ENCODE measurements at places on chromosomes 6 and 20.
A peak's percentile ranks its signal among the peaks of the same experiment; 100 is the strongest.

DNA sequence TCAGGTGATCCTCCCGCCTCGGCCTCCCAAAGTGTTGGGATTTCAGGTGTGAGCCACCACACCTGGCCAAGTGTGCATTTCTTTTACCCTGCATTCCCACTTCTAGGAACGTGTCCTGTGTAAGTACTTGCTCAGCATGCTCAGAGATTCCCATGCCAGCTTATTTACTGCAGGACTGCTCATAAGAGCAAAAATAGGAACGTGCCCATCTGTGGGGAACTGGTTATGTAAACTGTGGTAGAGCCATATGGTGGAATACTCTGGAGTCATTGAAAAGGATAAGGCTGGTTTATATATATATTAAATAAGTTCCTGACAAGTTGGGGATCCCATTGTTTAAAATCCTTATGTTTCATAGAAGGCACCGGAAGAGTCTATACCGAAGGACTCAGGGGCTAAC lies 38.2 kb upstream of the FANCE start:
- DNase-seq: no peak

- DNase-seq: no peak
These were observed 129.2 kb downstream of the TBX18 start for GRCh38 chr6:84635081-84635761.

DNA sequence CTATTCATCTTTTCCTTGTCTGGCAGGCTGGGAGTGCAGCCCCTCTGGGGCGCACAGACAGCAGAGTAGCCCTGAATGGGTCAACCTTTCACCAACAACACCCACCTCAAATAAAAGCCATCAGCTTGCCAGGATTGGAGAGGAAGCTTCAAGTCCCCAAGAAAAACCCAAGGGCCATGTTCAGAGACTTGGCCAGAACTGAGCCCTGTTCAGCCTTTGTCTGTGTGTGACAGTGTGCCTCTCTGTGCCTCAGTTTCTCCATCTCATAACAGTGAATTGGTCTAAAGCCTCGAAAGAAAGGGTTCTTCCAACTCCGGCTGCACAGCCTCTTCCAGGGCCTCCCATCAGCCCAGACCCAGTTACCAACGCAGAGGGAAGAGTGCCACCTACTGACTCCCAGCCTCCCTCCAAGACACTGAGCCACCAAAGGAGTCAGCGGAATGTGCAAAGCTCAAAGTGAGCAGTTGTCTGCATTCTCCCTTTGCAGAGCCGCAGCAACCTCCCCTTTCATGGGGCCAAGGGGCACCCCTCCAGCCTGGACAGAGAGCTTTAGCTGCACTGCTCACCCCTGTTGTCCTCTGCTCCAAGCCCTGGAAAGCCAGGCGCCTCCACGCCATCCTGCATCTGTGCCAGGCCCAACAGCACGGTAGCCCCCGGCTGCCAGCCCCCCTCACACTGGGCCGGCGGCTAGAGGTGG lies 82.7 kb upstream of the TOP1 start:
- no peak for DNase-seq

GRCh38 chr20:45097485-45098102 lies 3.3 kb downstream of the KCNS1 start:
- DNase-seq: peak; percentile 70

DNA sequence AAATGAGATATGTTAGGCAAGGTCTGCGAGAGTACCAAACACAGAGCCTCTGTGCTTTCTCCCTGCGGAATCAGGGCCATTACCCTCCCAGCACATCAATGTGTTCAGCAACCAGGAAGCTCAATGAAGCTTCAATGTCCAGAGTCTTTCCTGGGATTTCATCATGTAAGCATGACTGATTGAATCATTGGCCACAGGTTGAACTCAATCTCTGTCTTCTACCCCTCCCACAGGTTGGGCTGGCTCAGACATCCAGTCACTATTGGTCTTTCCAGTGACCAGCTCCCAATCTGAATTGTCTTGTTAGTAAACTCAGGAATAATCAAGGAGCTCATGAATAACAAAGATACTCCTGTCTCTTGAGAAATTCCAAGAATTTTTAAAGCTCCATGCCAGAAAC lies 2.7 kb upstream of the DTD1 start:
- DNase-seq: no peak

DNA sequence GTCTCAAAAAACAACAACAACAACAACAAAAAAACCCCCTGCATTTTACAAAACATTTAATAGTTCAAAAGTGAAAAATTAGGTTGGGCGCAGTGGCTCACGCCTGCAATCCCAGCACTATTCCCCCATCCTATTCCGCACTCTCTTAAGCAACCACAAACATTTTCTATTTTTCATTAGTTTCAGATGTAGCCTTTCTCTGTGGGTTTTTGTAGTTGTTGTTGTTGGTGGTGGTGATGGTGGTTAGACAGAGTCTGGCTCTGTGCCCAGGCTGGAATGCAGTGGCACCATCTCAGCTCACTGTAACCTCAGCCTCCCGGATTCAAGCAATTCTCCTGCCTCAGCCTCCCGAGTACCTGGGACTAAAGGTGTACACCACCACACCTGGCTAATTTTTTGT lies 6.4 kb upstream of the GMNN start:
- no peak for DNase-seq

GRCh38 chr6:170152989-170153388 lies 137.9 kb downstream of the DLL1 start:
- no peak for DNase-seq

- no peak for DNase-seq
These were observed 72.1 kb downstream of the RSPO3 start for GRCh38 chr6:127190552-127190951.

DNA sequence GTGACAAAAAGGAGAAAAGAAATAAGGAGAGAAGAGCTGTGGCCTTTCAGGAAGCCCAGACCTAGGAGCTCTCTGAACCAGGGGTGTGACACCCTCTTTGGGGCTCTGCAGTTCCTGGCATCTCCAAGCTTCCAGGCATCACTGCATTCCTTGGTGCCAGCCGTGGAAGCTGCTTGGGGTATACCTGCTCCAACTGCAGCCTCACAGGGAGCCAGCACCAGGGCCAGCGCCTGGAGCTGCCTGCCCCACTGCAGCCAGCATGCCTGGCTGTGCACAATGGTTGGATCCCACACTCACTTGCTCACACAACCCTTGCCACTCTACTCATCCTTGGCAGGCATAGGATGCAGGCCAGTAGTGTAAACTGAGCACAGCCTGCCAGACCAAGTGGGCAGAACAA lies 242.1 kb upstream of the GJE1 start:
- DNase-seq: no peak

DNA sequence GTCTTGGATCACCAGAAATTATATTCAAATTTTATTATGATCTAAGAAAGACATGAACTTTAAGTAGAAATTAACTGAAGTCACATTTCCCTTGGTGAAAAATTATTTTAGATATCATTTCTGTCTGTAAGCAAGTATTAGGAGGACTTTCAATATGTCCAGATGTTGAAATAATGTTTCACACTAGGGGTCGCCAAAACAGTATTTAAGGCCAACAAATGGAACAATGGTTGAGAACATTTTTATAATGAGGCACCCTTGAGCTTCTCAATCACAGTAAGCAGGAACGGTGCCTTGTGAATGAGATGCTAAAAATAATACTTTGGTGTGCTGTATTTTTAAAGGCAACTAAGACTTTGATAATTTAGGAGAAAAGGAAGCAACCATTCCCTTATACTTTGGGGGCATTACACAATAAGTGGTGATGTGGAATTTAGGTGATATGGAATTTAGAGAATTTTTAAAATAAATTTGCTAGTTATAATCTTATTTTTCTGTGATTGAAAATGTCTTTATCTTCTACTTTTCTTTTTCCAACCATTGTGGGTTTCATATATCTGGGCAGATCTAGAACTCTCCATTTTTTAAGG lies 9.6 kb upstream of the SF3B5 start:
- DNase-seq: no peak

DNA sequence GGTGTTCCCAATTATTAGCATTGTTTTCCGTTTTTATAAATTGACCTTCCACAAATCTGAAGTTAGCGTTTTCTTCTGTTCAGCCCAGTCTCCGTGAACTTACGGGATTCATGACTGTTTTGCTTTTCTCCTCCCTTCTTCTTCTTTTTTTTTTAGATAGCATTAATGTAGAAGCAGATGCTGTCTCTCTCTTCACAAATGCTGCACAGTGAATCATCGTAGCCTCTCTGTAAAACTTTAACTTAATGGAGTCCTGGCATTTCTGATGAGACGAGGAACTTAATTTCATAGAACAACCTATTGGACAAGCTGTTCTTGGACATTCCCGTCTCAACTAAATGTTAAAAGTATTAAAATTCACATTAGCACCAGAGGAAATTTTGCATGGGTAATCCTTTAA lies 138.0 kb upstream of the EEF1E1 start:
- no peak for DNase-seq

DNA sequence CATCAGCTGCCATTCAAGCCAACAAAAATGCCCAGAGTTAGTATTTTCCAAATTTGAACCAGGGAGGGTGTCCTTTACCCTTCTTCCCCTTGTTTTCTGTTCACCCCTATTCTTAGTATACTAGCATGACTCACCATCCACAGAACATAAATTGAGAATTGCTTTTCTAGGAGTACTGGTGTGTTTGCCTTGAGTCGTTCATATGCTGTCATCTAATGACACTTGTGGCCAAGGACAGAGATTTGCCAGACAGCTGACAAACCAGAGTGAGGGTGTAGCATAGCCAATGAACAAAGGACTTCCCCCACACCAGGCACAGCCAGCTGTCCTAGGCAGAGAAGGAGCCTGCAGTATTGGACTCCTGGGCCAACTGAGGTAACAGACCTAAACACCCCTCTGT lies 62.2 kb downstream of the FILIP1 start:
- DNase-seq: no peak

DNA sequence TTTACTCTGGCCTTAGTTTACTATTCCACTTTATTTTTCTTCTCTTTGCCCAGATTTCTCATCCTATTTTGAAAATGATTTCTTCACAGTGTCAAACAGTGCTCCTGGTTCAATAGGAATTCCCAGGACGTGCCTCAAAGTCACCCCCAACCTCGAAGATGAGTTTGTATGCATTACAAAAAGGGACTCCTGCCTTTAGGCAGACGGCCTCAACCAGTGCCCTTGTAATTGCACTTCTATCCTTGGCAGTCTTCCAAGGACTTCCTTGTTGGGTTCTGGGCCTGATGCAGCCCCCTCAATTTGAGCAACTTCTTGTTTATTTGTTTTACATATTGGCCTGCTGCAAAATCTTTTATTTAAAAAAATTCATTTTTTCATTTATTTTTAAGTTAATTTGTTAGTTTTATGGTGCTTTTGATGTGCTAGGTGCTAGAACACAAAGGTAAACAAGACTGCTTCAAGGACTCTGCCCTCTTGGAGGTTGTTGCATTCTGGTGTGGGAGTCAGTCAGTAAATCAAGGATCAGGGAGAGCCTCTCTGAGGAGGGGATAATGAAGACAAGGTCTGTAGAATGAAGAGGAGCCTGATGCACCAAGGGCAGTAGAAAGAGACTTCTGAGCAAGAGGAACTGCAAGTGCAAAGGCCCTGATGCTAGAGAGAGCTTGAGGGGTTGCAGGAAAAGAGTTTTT lies 181.5 kb upstream of the LAMP5 start:
- DNase-seq: no peak

GRCh38 chr6:53910834-53911233 lies 116.0 kb downstream of the LRRC1 start:
- DNase-seq: no peak

DNA sequence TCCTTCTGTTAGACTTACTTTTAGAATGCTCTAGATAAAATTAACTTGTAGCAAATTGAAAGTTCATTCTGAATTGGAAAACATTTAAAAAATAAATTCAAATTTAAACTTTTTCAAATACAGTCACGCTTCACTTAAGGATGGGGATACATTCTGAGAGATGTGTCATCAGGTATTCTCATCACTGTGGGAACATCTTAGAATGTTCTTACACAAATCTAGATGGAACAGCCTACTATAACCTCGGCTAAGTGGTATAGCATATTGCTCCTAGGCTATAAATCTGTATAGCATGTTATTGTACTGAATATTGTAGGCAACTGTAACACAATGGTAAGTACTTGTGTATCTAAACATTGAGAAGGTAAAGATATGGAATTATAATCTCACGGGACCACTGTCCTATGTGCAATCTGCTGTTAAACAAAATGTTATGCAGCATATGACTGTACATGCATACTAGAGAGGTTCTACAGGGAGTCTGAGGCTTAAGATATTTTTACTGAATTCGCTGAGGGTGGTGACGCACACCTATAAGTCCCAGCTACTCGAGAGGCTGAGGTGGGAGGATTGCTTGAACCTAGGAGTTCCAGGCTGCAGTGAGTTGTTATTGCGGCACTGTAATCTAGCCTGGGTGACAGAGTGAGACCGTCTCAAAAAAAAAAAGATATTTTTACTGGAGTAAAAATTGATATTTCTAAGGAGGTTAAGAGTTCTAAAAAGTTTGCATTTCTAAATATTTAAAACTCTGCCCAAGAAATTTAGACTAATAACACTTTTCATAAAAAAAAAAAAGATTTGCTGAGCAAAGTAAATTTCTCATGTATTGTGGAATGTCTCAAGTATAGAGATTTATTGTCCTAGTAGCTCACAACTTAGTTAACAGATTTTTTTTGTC lies 87.3 kb upstream of the TULP1 start:
- DNase-seq: no peak

- peak; percentile 77 for DNase-seq
These were observed 12.5 kb downstream of the ITPR3 start for GRCh38 chr6:33633462-33634158.

- DNase-seq: no peak
These were observed 1058.0 kb upstream of the FLRT3 start for GRCh38 chr20:15395457-15395856.

DNA sequence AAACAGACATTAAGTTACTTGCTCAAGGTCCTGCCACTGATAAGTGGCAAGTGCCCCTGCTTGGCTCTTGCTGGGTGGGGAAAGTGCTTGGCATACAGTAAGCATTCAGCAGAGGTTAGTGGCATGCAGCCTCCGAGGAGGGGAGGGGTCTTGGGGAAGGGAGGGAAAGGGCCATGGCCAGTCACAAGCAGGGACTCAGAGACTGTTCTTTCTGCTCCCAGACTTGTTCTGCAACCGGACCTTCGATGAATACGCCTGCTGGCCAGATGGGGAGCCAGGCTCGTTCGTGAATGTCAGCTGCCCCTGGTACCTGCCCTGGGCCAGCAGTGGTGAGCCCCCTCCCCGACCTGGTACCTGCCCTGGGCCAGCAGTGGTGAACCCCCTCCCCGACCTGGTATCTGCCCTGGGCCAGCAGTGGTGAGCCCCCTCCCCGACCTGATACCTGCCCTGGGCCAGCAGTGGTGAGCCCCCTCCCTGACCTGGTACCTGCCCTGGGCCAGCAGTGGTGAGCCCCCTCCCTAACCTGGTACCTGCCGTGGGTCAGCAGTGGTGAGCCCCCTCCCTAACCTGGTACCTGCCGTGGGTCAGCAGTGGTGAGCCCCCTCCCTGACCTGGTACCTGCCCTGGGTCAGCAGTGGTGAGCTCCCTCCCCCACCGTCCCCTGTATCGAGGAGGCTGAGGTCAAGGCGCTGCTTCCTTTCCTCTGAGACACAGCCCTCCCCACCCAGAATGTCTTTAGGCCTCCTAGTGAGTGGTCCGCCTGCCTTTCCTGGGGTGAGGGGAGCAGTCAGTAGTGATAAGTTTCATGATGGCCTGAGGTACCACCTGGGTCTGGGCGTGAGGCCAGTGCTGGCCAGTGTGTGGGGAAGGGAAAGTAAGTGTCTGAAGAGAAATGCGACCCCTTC lies 8.9 kb downstream of the GLP1R start:
- DNase-seq: no peak
